ENCODE measurements at places on chromosomes 6 and 20.

- DNase-seq, result no peak
These were observed 14.2 kb downstream of the COL19A1 start for GRCh38 chr6:69880601-69881000.

GRCh38 chr20:19414600-19414999, 202.2 kb downstream of the SLC24A3 start:
- no peak for DNase-seq

DNA sequence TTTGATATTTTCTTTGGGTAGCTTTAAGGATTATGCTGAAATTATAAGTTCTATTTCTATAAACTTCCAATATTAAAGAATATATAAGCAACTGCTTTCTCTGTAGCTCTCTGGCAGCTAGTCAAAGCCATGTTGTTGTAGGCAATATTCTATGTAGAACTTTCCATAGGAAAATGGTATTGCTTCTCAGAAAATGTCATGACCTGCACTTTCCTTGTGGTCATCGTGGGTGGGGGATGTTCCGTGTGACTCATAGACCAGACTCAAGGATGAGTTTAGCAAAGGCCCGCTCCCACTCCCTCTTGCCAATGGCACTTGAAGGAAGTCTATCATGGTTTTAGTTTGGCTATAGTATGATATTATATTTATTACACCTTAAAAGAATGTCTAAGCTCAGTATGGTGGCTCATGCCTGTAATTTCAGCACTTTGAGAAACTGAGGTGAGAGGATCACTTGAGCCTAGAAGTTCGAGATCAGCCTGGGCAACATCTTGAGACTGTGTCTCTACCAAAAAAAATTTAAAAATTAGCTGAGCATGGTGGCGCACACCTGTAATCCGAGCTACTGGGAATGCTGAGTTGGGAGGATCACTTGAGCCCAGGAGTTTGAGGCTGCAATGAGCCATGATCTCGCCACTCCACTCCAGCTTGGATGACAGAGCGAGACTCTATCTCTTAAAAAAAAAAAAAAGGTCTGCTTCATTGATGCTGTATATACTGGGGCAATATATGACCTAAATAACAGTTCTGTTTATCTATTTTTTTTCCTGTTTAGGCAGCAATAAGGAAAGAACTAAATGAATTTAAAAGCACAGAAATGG, 36.6 kb upstream of the LTV1 start:
- peak; percentile 69 for DNase-seq

DNA sequence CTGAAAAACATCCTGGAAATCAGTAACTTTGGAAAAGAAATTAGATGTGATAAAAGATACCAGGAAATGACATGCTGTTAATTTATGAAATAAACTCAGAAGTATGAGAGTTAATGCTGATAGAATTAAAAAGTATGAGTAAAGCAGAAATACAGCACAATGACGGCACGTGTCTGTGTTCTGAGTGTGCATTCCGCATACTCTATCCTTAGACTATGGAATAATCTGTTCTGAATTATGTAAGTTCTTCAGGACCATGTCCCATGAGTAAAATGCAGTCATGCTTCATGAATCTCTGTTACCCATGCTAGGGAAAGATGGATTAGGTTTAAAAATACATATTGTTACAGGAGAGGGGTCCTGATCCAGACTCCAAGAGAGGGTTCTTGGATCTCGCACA, 21.7 kb downstream of the HECA start:
- peak; percentile 79 for DNase-seq

GRCh38 chr6:90701146-90701781, 114.4 kb upstream of the MAP3K7 start:
- DNase-seq, result peak; percentile 2

Measured in fibroblast of skin of right biceps (primary cell).